AML-193 (cell line): ENCODE measurements at places on chromosomes 7 and 10.

GRCh38 chr7:129989466-129989865 lies 36.7 kb upstream of the UBE2H start:
- no peak for DNase-seq

- DNase-seq = peak; percentile 92
Observed at GRCh38 chr10:28492116-28492920, 40.6 kb upstream of the WAC start.

- no peak for DNase-seq
Observed at GRCh38 chr10:132289439-132289838, 18.3 kb downstream of the STK32C start.

GRCh38 chr7:39691821-39692220 lies 68.4 kb downstream of the RALA start:
- DNase-seq = no peak

- no peak for DNase-seq
Observed at GRCh38 chr10:120702032-120702431, 149.1 kb upstream of the WDR11 start.

DNA sequence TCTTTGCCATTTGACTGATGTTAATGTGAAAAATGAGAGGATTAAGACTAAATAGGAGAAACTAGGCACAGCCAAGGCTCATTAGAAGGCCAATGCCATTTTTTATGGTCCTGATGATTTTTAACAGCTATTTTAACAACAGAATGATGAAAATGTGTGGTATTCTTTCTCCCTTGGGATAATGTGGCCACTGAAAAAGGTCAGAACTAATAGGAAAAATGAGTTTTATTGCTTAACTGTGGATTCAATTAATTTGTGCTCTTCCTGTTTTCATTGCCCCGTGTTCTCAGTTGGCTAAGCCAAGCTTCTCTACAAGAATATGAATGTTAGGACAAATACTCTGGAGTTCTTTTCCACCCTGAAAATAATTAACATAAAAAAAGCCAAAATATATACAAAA lies 56.6 kb downstream of the BMPER start:
- DNase-seq = no peak

- no peak for DNase-seq
Observed at GRCh38 chr10:111745982-111746381, 437.6 kb downstream of the GPAM start.

GRCh38 chr7:39588416-39588815 lies 22.2 kb downstream of the YAE1 start:
- DNase-seq = no peak

DNA sequence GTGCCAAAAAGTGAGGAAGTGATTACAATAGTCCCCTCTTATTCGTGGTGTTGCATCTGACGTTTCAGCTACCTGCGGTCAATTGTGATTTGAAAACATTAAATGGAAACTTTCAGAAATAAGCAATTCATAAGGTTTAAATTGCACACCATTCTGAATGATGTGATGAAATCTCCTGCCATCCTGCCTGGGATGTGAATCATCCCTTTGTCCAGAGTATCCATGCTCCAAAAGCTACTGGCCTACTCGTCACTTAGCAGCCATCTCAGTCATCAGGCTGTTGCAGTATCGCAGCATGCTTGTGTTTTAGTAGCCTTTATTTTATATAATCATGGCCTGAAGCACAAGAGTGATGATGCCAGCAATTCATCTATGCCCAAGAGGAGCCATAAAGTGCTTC lies 97.7 kb upstream of the CDCA7L start:
- DNase-seq = no peak

GRCh38 chr7:15628876-15629275 lies 57.6 kb downstream of the MEOX2 start:
- DNase-seq = no peak

GRCh38 chr10:110147961-110148360 lies 59.4 kb upstream of the MXI1 start:
- DNase-seq = peak; percentile 25

GRCh38 chr10:10477844-10478243 lies 539.8 kb upstream of the CELF2 start:
- no peak for DNase-seq

- no peak for DNase-seq
Observed at GRCh38 chr10:34647875-34648865, 166.9 kb downstream of the PARD3 start.

DNA sequence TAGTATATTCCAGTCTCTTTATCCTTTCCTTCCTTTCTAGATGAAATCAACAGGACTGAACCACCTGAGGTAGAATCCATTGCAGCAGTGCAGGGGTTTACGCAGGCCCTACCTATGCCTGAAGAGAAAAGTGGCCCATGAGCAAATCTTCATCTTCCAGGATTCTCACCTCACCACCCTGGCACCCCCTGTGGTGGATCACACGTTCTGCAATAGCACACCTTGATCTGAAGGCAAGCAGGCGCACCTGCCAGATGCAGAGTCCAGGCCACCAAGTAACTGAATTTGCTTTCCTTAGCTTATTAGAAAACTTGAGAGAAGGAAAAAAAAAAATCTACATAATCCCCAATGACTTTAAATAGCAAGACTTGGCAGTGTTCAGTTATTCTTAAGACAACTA lies 121.4 kb downstream of the PIP4K2A start:
- no peak for DNase-seq

GRCh38 chr10:13388478-13389230 lies 40.6 kb upstream of the SEPHS1 start:
- no peak for DNase-seq
